SK-N-SH (cell line): ENCODE measurements at places on chromosomes 1 and 21.

GRCh38 chr1:66654643-66655042 lies 97.6 kb upstream of the DYNLT5 start:
- DNase-seq, result no peak

DNA sequence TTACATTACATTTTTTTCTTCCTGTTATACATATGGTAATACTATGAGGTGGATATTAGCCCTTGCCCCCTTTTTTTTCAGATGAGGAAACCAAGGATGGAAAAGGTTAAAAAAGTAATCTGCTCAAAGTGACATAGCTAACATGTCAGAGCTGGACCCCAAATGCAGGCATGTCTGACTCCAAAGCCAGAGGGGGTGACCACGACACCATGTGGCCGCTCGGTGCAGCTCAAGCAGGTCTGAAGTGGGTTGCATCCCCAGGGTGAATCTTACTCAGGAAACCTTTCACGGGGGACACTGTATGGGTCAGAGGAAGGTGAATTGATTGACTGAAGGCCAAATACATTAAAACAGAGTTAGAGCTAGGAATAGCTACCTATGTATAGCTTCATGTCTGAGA lies 34.8 kb downstream of the CD34 start:
- DNase-seq, result peak; percentile 31

DNA sequence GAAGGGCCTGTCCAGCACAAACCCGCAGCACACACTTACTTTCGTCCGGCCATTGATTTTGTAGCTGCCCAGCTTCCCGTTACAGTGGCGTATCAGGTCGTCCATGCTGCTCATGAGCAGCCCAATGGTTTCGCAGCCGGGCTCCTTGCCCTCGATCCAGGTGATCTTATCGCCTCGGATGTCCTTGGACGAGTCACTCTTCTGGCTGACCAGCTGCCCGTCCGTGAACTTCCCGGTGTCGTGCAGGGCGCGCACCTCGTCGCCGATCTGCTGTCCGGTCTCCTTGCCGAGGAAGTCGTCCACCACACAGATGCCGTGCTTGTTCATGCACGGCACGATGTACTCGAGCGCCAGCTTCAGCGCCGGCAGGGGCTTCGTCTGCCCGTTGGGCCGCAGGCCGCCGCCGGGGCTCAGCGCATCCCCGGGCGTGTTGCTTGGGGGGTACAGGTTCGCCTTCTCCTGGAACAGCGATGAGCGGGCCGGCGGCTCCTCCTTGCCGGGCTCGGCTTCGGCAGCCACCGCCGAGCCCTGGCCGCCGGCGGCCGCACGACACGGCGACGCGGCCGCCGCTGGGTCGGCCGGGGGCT lies 1.0 kb downstream of the EGLN1 start:
- peak; percentile 69 for DNase-seq

DNA sequence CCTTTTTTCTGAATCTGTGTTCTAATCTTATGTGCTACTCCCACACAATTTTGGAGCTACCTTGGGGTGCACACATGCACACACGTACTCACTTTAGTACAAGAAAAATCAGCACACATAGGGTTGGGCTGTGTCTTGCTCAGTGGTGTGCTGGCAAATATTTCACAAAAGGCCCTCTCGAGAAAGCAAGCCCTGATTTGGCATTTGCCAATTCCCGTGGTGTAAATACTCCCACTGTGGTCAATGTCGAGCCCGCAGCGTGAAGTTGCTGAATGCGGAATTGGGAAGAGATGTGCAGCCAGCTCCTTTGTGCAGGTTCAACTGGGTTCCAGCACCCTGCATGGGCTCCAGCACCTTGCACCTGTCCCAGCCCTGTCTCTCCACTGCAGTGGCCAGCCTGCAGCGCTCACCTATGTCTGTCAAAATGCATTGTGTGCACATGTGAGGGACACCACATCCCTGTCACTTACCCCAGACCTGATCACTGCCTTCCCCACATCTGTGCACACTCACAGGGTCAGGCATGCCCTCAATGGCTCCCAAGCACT lies 78.4 kb upstream of the WNT4 start:
- no peak for DNase-seq

DNA sequence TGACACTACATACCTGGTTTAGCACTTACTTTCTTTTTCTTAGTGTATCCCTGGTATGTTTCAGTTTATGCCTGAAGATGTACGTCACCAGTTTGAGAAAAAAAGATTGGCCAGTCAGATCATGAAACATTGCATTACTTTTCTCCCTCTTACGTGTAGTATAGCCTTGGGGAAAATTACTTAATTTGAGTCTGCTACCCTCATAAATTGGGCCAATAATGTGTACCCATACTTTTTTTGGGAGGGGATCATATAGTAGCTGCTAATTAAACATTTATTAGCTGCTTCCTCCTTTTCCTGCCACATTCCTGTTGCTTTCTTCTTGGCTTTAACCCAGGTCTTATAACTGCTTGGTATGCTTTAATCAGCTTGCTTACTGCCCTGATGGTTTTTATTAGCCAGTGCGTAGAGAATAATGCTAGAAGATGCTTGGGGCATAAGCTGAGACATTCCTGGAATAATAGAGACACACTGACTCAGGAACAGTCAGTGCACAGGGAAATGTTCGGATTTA lies 32.1 kb downstream of the RABGAP1L start:
- no peak for DNase-seq

DNA sequence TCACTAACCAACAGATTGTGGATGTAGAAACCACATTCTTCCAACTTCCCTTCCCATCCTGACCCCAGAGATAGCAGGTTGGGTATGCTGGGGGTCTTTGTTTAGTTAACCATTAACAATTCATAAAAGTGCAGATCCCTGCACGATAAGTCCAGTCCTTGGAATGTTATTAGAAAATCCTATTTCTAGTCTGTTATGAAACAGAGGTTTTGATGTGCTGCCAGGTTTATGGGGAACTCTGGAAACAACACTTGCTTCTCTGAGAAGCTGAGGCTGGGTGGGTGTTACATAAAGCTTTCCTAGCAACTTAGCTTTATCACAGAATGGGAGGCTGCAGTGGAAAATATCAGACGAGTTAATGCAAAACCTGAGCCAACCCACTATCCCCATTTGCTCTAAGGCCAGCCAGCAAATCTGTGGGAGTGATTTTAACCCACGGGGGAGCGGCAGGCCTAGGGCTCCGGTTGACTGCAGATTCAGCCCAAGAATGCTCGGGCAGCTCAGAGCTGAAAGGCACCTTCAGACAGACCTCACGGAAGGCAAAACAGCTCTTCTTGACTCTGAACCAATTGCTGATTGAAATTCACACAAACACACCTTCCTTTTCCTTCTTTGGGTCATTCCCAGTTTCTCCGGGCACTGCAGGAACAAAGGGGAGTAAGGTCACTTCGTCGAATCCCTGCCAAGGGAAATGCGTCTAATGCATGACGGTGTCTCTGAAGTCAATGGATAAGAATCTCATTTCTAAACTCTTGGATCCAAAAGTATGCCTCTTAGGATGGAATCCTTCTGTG lies 111.7 kb upstream of the IRF2BP2 start:
- DNase-seq, result no peak

DNA sequence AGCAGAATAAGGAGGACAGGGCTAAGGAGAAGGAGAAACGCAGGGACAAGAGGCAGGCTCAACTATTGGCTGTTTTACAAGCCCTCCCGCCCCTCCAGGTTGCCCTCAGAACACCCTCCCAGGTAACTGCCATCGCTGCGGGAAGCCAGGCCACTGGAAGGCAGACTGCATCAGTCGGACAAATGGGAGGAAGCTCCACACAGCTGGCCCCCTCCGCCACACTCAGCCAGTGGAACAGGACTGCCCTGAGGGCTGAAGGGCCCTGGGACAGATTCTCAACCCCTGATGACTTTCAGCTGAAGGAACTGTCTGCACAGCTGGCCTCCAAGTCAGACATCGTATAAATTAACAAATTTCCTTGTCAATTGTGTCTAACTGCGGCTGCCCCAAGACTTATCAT lies 21.8 kb downstream of the LRRC3 start:
- DNase-seq, result no peak

GRCh38 chr21:42806509-42807140 lies 72.7 kb downstream of the WDR4 start:
- no peak for DNase-seq

GRCh38 chr1:89640440-89640839 lies 7.5 kb downstream of the LRRC8C start:
- no peak for DNase-seq

- DNase-seq, result no peak
These were observed 214.5 kb downstream of the RGS7 start for GRCh38 chr1:241142493-241142892.

- peak; percentile 28 for DNase-seq
These were observed 1.4 kb downstream of the NUCKS1 start for GRCh38 chr1:205748403-205749233.

- no peak for DNase-seq
These were observed 430 bp downstream of the WASF2 start for GRCh38 chr1:27489501-27489972.

DNA sequence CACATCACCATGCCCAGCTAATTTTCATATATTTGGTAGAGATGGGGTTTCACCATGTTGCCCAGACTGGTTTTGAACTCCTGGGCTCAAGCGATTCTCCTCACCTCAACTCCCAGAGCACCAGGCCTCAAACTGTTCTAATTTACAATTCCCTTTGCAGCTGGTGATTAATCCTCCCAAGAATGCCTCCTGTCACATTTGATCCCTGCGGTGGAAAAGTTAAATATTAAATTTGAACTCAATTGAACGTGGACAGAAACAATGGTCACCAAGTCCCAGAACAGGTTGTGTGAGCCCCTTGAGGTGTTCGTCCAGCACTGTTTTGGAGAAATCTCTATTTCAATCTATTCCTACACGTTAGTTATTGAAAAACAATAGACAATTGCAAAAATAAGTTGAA lies 2.0 kb upstream of the ANKRD35 start:
- no peak for DNase-seq

- no peak for DNase-seq
These were observed 42.9 kb downstream of the UMODL1 start for GRCh38 chr21:42113926-42114409.

DNA sequence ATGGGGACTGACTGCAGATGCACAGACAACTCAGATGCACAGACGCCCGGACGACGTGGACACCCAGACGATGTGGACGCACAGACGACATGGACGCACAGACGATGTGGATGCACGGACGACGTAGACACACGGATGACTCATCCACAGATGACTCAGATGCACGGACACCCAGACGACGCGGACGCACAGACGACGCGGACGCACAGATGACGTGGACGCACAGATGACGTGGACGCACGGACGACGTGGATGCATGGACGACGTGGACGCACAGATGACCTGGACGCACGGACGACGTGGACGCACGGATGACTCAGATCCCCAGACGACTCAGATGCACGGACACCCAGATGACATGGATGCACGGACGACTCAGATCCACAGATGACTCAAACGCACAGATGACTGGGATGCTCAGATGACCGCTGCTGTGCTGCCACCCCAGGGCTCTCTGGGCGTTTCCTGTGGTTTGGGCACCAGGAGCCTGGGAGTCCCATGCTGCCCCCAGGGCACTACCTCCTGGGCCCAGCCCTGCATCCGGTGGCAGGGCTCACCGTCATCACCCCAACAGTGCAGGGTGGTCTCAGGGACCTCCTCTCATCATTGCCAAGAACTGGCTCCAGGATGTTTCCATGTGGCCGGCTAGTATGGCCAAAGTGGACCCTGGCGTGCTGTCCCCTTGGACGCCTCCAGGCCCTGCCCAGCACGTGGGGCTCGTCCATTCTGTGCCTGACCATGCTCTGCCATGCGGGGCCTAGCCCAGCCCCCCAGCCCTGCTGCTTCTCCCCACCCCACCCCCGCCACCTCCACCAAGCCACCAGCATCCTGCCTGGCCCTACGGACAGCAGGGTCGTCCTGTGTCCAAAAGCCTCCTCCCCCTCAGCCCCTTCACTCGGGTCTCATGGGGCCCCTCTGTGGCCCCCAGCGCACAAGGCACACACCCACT lies 14.0 kb downstream of the FAAP20 start:
- no peak for DNase-seq

DNA sequence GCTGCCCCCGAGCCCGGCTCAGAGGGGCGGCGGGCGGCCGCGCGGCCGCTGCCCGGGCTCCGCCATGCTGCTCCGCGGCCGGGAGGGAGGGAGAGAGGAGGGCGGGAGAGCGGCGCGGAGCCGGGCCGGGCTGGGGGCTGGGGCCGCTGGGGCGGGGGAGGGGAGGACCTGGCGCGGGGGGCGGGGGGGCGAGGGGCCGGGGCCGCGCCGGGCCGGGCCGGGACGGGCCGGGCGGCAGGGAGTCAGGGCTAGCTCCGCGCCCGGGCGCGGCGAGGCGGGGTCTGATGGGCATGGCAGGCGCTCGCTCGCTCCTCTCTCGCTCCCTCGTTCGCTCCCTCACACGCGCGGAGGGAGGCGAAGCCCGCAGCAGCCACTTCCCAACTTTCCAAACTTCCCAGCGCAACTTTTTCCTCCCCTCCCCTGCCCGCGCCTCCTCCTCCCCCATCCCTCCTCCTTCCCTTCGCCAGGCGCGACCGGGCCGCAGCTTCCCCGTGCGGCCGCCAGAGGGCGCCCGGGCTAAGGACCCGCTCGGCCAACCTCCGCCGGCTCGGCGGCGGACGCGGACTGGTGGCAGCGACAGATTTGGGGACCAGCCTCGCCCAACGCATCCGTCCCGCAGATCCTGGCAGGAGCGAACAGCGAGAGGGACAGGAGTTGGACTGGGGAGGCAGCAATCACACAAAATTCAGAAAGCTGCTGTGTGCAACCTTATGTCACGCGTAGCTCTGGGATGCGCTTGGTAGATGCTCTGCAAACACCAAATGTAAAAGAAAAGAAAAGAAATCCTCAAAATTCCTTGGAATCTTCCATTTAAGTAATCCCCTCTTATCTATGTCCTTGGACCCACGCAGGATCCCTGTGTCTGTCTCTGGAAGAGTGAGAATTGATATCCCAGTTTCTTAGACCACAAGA lies at the start of gene TRABD2B:
TSS of gene TRABD2B (minus strand) at position 97 of the 912 bp plus-strand sequence.
- peak; percentile 96 for DNase-seq

DNA sequence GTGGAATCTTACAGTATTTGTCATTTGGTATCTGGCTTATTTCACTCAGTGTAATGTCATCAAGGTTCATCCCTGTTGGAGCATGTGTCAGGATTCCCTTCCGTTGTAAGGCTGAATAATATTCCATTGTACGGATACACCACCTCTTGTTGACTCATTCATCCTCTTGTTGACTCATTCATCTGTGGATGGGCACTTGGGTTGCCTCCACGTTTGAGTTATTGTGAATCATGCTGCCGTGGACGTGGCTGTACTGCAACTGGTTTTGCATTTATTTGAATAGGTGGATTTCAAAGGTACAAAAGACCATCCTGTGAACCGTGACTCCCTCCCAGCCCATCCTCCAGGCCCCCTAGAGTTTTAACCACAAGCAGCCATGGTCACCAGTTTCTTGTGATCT lies 11.9 kb upstream of the TCP10L start:
- no peak for DNase-seq
